ENCODE measurements at places on chromosomes 16 and 17. TPM values are rescaled to one million over a fixed set of nuclear protein-coding genes. Genes with fewer than 3 reads are reported as not detected.

DNA sequence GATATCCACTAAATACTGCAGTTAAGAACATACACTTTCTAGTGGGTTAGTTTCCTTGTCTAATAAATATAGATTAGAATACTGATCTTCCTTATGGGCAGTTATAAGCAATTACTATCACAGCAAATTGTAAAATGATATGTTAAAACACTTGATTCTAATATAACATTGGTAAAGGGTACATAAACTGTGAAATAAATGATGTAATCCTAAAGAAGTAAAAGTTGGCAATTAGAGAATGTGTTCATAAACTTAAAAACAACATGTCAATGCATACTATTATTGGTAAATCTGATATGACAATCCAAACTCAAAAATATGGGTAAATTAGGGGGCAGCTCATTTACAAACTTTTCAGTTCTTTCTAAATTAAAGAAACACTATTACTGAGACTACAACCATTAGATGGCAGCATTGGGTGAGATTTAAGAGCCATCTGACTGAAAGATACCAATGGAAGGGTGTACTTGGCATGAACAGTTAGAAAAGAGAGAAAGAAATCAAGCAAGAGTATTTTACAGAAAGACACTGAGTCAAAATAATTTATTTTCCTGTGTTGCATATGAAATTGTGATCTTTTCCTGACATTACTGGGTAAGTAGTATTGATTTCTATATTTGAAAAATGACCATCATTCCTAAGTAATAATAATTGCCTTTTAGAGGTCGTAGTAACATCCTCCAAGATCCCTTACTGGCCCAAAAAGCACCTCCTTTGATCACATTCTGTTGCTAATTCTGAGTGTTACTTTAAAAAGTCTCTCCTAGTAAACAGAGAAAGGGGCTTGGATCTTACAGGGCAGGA lies 119.6 kb downstream of the SPAG9 start:
- peak; percentile 83 for DNase-seq
- H3K4me1 ChIP-seq: no peaks in the 10 kb centered on the region
- H3K27ac ChIP-seq: no peak overlapping the region
- peaks cover 50% of the 10 kb centered on the region for H3K36me3 ChIP-seq
- H3K4me3 ChIP-seq: no peak overlapping the region

DNA sequence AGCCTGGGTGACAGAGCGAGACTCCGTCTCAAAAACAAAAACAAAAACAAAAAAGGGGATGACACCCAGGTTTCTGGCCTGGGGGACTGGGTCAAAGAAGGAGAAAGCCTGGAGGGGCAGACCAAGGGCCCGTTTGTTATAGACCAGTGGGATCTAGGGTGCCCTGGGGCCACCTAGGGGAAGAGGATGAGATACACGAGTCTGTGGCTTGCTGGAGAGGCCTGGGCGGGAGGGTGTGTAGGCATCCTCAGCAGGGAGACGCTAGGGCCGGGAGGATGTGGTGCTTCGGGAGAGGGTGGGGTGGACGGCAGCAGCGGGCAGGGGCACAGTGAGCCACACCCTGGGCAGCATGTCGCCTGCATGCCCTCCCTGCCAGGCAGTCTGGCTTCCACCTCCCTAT lies 17.1 kb upstream of the CRK start:
- H3K27me3 ChIP-seq: no peaks in the 10 kb centered on the region
- no peak overlapping the region for H3K27ac ChIP-seq
- H3K4me1 ChIP-seq: peaks cover 13% of the 10 kb centered on the region
- H3K36me3 ChIP-seq: no peaks in the 10 kb centered on the region

DNA sequence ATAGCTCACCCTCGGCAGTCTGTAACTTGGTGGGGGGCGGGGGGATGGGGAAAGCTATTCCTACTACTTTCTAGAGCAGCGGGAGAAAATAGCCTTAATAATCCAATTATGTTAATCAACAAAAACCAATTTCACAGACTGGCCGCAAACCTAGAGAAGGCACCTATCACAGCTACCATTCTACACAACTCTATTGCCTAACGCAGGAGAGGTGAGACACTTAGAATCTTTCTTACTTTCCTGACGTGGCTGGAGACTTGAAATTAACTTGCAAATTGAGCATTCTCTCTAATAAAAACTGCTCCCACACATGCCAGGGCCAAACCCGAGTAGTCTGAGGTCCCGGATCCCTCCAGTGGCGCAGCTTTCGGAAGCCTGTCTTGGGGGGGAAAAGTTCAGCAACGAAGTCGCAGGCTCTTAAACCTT lies 794 bp downstream of the SMG6 start:
- H3K27ac ChIP-seq: peak overlapping the region; percentile 26
- no peaks in the 10 kb centered on the region for H3K27me3 ChIP-seq
- DNase-seq: peak; percentile 55
- H3K4me3 ChIP-seq: peak overlapping the region; percentile 54

DNA sequence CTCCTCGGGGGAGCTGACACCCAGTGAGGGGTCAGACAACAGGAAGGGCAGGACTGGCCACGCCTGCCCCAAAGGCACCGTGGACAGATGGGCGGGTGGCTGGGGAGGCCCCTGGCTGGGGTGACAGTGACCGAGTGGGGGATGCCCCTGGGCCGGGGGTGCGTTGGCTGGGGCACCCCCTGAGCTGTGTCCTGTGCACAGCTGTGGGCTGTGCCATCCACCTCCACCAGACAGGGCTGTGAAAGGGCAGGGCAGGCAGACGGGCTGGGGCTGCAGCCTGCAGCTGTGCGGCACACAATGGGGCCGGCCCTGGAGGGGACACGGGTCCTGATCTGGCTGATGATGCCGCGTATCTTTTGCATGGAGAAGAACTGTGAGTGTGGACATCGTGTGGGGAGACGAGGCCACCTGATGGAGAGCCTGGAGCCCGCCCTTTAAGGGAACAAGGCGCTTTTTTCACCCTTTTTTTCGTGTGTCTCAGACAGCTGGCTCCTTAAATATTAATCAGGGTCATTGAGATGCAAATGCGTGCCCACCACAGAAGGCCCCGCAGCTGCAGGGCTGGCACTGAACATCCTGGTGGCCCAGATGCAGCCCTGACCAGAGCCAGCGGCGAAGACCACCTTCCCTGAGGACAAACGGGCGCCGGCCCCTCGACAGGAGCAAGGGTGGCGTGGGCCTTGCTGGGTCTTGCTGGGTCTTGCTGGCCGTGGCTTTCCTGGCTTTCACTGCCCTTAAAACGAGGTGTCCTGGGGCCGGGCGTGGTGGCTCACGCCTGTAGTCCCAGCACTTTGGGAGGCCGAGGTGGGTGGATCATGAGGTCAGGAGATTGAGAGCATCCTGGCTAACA lies 42.4 kb upstream of the GNG13 start:
- H3K27ac ChIP-seq: no peak overlapping the region
- H3K4me1 ChIP-seq: no peaks in the 10 kb centered on the region
- H3K27me3 ChIP-seq: no peaks in the 10 kb centered on the region
- no peaks in the 10 kb centered on the region for H3K36me3 ChIP-seq
- no peak overlapping the region for H3K4me3 ChIP-seq

GRCh38 chr17:83119987-83120864 lies 40.8 kb downstream of the METRNL start:
- peaks cover 18% of the 10 kb centered on the region for H3K27me3 ChIP-seq
- no peaks in the 10 kb centered on the region for H3K36me3 ChIP-seq
- no peak overlapping the region for H3K27ac ChIP-seq
- H3K4me3 ChIP-seq: no peak overlapping the region

TBC1D3I gene
- 0.84 TPM for total RNA-seq

- H3K4me3 ChIP-seq: no peak overlapping the region
- DNase-seq: no peak
- no peak overlapping the region for H3K27ac ChIP-seq
- H3K27me3 ChIP-seq: no peaks in the 10 kb centered on the region
- no peaks in the 10 kb centered on the region for H3K36me3 ChIP-seq
- H3K4me1 ChIP-seq: no peaks in the 10 kb centered on the region
Observed at GRCh38 chr17:67019809-67020208, 24.5 kb upstream of the CACNG1 start.

DNA sequence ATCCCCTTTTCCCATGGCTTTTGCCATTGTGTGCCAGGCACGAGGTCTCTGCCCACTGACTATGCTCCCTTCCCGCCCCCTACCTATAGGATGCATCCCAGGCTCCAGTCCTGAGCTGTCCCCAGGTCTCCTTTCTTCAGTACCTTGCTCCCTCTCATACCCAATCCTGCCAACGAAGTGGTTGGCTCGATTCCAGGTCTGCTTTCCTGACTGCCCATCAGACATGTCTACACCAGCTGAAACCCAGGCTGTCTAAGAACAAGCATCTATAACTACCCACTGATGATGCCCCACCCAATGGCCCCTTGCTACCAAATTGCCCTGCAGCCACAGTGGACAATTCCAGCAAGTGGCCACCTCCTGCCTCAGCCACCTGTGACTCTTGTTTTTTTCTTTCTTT lies 479.1 kb downstream of the SOX9 start:
- H3K4me1 ChIP-seq: no peaks in the 10 kb centered on the region
- no peak overlapping the region for H3K4me3 ChIP-seq
- H3K36me3 ChIP-seq: no peaks in the 10 kb centered on the region
- no peak overlapping the region for H3K27ac ChIP-seq
- H3K27me3 ChIP-seq: no peaks in the 10 kb centered on the region

DNA sequence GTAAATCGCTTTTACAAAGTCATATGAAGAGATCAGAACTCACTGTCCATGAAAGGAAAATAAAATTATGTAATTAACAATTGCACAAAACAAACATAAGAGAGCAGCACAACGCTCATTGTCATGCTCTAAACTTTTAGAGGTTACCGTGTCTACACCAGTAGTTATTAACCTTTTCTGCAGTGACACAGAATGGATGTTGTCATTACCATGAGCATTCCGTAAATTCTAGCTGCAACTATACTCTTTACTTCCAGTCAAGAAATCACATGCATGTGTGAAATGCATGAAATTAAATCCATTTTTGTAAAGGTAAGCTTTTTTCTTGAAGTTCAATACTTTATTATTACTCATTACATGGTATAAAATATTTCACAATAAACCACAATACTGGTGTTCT lies 38.2 kb downstream of the USP32 start:
- peaks cover 4% of the 10 kb centered on the region for H3K4me1 ChIP-seq
- H3K27me3 ChIP-seq: no peaks in the 10 kb centered on the region
- no peak overlapping the region for H3K4me3 ChIP-seq
- no peak overlapping the region for H3K27ac ChIP-seq
- H3K36me3 ChIP-seq: no peaks in the 10 kb centered on the region
- DNase-seq: no peak

- H3K27ac ChIP-seq: no peak overlapping the region
- H3K27me3 ChIP-seq: no peaks in the 10 kb centered on the region
- H3K36me3 ChIP-seq: no peaks in the 10 kb centered on the region
- no peak for DNase-seq
- no peak overlapping the region for H3K4me3 ChIP-seq
- H3K4me1 ChIP-seq: peaks cover 45% of the 10 kb centered on the region
Observed at GRCh38 chr17:76674600-76674999, 31.0 kb upstream of the ST6GALNAC1 start.

Data from natural killer cell (primary cell).